ENCODE measurements at places on chromosomes 2 and 18. TPM values are rescaled to one million over a fixed set of nuclear protein-coding genes. Genes with fewer than 3 reads are reported as not detected.

- no peak for DNase-seq
Observed at GRCh38 chr2:131105950-131106801, 1.0 kb downstream of the PLEKHB2 start.

GRCh38 chr2:134679745-134680144, 39.1 kb downstream of the TMEM163 start:
- DNase-seq = no peak

DNA sequence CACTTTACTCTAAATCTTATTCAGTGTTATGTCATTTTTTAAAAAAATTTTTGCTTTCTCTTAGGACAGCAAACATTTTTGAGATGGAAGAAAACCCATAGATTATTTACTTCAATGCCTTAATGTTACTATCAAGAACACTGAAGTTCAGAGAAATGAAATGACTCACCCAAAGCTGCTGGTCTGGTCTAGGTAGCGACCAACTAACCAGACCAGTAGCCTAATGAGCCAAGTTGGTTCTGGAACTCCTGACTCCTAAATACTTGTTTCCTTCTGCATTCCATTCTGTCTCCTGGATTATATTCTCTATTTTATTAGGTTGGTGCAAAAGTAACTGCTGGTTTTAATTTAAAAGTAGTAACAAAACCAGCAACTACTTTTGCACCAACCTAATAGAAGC, 35.4 kb downstream of the SLC8A1 start:
- no peak for DNase-seq

DNA sequence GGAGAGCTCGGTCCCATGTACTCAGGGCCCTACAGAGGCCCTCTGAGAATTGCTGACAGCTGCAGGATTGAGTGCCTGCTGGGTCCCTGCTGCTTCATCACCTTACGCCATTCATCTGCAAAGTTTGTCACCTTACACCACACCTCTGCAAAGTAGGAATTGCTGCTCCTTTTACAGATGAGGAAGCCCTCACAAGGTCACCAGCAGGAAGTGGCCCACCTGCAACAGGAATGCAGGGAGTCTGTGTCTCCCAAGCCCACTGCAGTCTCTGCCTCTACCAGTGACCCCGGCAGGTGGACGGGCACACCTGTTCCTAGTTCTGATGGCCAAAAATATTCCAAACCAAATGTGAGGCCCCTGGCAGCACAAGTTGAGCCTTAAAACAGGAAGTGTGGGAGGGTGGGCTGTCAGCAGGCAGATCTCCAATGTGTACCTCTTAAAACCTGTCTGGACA, 441.4 kb downstream of the NBAS start:
- DNase-seq = no peak

GRCh38 chr2:9739531-9739964, 103.7 kb upstream of the TAF1B start:
- DNase-seq = peak; percentile 88

DNA sequence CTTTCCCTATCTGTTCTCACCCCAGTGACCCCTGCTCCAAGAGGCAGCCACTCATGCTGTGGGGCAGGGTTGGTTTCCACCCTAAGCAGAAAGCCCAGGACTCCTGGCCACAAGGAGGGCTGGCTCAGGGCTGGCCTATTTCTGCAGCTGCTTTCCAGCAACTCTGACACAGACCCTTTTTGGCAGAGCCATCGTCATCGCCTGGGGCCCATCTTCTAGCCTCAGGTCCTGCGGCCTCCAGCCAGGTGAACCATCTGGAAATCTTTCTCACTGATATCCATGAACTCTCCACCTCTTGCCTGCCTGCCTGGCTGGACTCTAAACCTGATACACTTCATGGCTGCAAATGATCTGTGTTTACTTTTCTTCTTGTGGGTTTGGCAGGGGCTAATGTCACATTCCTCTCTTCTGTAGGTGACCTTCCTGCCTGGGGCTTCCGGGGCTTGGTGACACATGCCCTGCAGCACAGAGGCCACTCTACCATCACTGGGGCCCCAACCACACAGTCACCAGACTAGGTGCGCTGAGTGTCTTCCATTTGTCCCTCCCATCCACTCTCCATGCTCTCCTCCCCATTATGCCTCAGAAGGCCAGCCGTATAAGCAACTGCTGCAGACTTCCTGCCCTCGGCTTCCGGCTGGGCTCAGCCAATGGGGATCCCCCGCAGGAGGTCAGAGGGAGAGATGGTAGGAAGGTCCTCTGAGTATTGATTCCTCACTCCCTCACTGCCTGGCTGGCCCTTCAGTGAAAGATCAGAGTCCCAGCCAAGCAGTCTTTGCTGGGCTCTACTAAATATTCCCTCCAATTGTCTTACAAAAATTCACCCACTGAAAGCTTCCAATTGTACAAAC, 9.7 kb upstream of the COPS8 start:
- no peak for DNase-seq

GRCh38 chr2:100359576-100359975, 37.3 kb upstream of the LONRF2 start:
- no peak for DNase-seq

GRCh38 chr18:28040211-28040610, 136.7 kb downstream of the CDH2 start:
- DNase-seq = no peak

- no peak for DNase-seq
Observed at GRCh38 chr2:85446296-85447221, 28.0 kb downstream of the SH2D6 start.

GRCh38 chr2:180077295-180077906, 70.3 kb upstream of the CWC22 start:
- no peak for DNase-seq

DNA sequence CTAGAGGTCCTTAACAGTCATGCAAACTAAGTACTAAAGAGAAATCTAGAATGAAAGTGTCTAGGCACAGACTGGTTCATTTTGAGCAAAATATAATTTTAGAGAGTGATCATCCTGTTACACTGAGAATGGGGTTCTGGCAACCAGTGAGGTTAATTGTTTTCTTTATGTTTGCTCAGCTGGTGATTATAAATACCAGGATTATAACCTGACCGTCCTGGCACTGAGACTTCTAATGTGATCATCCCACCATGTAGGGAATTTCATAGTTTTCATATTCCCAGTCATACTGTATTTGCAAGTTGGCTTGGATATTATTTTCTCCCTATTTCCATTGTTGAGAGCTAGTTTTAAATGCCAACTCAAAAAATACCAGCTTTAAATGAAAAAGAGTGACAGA, 852.5 kb upstream of the LRATD1 start:
- no peak for DNase-seq

RGPD4 gene
- total RNA-seq = not detected

UGT1A1 gene
- total RNA-seq = not detected

CPO gene
- total RNA-seq = 0.25 TPM
